Kidney tubule cell (primary cell): ENCODE measurements at places on chromosomes 12 and 14.
A peak's percentile ranks its signal among the peaks of the same experiment; 100 is the strongest.

- DNase-seq, result peak; percentile 77
Observed at GRCh38 chr12:65958456-65958855, 134.2 kb downstream of the HMGA2 start.

GRCh38 chr14:92754966-92755365 is 6.5 kb upstream of the LGMN start:
- peak; percentile 38 for DNase-seq

- DNase-seq, result peak; percentile 93
Observed at GRCh38 chr12:12870465-12870864, 20.9 kb upstream of the GPRC5A start.

DNA sequence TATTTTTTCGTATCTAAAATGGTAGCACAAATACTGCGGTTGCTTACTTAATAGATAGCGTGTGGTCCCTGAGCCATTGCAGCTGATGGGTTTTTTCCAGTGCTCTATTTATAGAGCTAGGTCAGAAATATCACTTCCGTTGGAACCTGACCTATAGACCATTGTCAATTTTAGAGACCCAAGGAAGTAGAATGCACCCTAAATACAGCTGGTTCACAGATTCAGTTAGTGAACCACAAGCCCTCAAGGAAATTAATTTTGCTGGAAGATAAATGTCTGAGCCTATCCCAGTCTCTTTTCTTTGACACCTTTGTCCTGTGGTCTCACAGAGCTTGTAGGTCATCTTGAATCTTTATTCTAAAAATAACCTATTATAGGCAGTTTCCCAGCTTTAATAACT is 391.0 kb downstream of the ZFP36L1 start:
- no peak for DNase-seq

DNA sequence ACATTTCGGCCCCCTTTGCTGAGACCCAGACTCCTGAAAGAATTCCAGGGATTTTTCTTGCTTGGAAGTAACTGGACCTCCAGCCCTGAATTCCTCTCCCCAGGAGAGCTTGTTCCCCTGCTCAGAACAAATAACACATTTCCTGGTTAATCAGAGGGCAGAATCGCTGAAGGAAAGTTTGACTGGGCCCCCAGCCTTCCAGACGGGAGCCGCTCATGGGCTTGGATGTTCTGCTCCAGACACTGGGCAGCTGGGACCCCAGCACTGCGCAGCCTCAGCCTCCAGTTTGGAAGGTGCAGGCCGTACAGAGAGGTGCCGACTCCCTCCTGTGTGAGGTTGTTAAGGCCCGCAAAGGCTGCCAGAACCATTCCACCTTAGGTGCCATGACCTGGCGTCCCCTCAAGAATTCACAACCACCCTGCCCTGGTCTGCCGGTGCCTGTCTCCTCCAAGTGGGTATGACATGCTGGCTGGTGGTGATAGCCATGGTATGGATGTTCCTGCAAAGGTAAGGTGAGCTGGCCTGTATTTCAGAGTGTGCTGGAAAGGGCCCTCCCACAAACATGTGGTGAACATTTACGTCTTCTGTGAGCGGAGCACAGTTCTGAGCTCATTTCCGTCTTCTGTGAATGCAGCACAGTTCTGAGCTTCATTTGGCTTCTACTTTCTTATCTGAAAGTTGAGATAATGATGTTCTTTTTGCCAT is 5.1 kb upstream of the LTBP2 start:
- peak; percentile 77 for DNase-seq

DNA sequence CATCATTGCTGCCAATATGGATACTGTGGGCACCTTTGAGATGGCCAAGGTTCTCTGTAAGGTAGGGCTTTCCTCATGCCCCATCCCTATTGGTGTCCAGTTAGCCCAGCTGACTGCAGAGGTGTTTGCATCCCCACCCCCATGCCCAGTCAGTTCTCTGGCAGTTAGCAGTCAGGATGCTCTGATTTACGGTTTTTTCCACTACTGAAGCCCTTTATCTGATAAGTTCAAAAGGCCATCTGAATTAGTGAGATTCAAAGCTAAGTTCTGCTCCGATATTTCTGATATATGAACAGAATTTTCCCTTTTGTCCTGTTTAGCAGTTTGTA is 773 bp downstream of the GMPR2 start:
- DNase-seq, result no peak

- DNase-seq, result peak; percentile 55
Observed at GRCh38 chr12:96711364-96711763, 195.7 kb upstream of the NEDD1 start.

DNA sequence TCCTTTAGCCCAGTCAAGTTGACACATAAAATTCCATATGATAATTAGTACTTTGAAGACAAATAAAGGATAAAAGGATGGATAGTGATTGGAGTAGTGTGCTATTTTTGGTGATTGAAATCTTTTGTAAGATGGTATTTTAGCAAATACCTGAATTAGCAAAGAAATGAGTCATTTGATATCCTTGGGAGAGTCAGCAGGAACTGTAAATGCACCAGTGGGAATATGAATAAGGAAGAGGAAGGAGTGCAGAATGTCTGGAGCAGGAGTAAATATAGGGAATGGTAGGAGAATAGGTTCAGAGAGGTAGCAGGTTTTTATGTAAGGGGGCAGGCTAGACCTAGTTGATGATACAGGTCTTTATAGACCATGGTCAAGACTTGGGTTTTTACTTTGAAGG is 75.0 kb downstream of the TRMT5 start:
- peak; percentile 36 for DNase-seq

DNA sequence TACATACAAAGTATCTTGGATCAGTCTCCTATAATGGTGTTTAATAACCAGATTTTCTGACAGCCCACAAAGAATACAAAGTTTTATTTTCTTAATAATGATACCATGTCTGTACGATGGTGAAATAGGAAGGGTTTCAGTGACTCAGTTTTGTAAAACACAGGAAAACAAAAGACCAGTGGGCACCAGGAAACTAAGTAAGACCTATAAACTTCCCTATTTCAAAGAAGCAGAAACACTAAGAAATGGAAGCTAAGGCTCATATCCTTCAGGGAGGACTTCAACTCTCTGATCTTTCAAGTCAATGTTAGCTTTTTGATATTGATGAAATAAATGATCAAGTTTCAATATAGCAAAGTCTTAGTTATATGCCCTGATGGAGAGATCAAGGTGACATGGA is 196.0 kb downstream of the DUSP6 start:
- DNase-seq, result no peak

DNA sequence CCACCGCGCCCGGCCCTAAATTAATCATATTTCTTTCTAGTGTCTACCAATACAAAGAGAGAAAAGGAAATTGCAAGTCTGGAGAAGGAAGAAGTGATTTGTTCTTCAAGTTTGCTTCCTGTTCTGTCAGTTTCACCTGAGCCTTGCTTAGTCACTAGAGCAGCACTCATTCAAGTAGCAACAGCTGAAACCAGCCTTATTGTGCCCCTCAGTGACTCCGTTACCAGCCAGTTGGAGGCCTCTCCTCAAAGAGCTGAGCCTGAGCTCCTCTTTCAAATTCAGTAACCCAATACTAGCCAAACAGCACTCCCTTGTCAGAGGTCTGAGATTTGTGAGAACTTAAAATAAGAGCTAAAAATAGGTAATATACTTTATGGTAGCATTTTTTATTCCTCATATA is 17.4 kb downstream of the PAWR start:
- DNase-seq, result peak; percentile 79

- DNase-seq, result peak; percentile 89
Observed at GRCh38 chr12:71947645-71948105, 9.0 kb downstream of the TPH2 start.

DNA sequence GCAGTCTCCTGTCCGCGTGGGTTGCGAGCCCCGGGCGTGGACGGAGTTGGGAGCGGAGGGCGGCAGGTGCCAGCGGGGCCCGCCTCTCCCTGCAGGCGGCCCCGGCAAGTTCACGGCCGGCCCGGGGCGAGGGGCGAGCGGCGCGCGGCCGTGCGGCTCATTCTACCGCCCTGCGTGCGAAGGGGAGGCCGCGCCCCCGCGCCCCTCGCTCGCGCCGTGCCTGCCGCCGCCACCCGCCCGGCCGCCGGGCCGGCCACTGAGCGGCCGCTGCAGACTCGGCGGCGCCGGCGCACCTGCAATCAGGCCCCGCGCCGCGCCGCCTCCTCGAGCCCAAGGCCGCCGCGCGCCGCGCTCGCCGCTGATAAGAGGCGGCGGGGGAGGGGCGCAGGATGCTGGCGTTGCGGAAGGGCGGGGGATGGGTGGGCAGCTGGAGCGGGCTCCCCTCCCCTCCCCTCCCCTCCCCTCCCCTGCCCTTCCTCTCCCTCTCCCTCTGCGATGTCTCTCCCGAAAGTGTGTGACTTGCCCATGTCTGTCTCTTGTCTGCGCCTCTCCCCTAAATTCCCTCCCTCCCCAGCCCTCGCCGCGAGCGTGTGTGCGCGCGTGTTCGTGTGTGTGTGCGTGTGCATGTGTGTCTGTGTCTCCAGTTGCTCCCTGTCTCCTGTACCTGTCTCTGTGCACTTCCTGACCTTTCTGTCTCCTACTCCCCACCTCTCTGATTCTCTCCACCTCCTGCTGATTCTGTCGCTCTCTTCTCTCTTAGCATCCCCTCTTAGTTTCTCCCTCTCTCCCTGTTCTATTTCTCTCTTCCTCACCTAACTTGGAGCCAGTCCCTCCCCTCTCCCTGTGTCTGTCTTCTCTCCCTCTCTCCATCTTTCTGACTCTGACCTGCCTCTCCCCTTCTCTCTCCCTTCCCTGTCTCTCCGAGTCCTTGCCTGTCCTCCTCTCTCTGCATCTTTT is 768.1 kb upstream of the TBX3 start:
- peak; percentile 13 for DNase-seq

DNA sequence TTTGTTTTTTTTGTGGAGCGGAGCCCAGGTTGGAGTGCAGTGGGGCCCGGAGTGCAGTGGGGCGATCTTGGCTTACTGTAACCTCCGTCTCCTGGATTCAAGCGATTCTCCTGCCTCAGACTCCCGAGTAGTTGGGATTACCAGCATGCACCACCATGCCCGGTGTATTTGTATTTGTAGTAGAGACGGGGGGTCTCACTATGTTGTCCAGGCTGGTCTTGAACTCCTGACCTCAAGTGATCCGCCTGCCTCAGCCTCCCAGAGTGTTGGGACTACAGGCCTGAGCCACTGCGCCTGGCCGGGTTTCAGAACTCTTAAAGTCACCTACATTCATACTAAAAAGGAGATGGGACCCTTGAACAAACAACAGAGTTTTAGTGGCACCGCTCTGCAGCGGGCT is 52.7 kb downstream of the KRT80 start:
- no peak for DNase-seq

- DNase-seq, result peak; percentile 40
Observed at GRCh38 chr14:90453401-90453951, 56.6 kb downstream of the CALM1 start.

DNA sequence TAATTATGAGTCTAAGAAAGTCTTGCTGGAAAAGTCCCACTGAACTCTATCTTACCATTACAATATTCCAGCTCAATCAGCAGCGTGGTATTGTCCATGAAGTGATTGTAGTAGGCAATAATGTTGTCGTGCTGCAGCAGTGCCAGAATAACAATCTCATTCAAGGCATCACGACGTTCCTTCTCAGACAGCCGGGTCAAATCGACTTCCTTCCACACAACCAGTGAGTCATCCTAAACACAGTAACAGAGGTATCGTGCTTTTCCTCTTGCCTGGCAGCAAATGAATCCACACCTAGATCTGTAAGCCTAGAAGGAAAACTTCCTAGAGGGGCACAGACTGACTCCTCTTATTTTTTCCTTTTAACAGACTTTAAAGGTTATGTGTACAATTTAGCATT is 2.9 kb downstream of the NEK9 start:
- peak; percentile 72 for DNase-seq
